Stimulated activated CD4-positive, alpha-beta T cell treated with anti-CD3 and anti-CD28 coated beads, Interleukin-12 subunit alpha, Interleukin-12 subunit beta, amount 100 ng/mL, for 4 hours (primary cell): ENCODE measurements at places on chromosomes 1 and 21.

- no peak for DNase-seq
Measured at GRCh38 chr1:212254853-212255363, 30.3 kb upstream of the PPP2R5A start.

DNA sequence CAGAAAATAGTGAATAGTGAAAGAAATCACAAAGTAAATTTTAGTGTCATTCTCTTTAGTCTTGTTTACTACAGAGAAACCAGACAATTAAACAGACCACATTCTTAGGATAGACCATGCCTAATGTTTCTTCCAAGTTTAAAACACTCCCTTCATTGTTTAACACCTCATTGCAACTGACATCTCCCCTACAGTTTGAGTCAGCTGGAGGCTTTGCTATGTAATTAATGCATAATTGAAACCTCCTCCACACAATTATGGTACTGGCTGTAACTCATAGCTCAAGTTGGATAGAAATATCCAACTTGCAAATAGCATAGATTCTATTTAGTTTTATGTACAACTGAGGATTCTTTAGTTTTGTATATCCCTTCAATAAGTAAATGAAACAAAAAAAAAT lies 35.2 kb upstream of the B3GALT2 start:
- no peak for DNase-seq

DNA sequence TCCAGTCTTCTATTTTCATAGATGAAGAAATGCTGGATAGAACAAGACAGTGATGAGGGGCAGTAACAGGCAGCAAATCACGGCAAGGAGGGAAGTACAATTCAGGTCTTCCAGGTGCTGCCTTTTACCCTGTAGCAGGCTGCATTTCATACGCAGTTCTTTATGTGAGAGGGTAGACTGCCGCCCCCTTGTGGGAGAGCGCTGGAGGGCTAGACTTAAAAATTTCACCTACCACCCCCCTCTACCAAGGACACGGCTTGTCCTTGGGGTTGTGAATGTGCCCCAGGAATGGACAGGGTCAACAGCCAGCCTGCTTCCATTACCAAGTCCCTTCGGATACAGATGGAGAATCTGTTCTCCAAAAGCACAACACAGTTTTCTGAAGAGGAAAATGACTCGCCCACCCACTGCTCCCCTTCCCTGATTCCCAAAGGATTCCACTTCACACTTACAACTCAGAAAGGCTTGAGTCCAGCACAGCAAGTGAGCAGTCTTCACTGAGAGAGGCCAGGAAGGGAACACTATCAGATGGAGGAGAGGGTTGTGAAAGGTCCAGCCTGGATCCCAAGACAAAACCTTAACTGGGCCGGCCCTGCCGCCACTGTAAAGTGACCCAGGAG lies 7.4 kb downstream of the WDR77 start:
- peak; percentile 56 for DNase-seq

DNA sequence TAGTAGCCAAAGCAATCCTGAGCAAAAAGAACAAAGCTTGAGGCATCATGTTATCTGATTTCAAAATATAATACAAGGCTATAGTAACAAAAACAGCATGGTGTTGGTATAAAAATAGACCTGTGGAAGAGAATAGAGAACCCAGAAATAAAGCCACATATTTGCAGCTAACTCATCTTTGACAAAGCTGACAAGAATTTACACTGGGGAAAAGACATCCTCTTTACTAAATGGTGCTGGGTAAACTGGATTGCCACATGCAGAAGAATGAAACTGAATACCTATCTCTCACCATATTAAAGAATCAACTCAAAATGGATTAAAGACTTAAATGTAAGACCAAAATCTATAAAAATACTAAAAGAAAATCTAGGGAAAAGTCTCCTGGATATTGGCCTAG lies 59.5 kb upstream of the CD55 start:
- no peak for DNase-seq

DNA sequence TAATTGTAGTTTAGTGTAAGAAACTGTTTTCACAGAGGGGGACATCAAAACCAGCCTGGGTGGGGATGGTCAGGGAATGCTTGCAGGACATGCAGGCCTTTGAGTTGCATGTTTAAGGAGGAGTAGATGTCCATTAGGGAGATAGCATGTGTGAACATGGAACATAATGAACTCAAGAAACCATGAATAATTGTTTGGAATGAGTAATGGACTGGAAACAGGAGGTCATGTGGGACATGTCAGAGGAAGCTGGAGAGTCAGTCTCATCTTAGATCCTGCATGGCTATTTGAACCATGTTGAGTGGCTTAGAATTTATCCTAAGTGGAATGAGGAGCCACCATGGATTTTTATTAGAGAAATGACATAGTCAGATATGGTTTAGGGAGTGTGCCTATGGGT lies 86.4 kb downstream of the RPE65 start:
- DNase-seq, result no peak

- no peak for DNase-seq
Measured at GRCh38 chr21:38747810-38748209, 57.9 kb upstream of the ETS2 start.

- DNase-seq, result no peak
Measured at GRCh38 chr1:170910273-170910672, 25.1 kb upstream of the MROH9 start.

DNA sequence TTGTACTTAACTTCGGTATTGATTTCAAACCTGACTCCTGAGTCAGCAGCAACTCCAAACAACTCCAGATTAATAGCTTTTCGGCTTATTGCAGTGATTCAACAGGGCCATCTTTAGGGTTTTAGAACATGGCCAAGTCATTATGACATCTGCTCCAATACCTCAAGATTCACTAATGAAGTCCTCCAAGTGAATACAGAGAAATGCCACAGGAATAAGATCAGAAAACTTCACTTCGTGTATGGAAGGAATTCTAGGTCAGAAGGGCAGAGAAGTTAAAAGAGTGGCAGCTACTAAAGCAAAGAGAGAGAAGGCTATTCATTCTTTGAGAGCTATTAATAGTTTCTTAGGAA lies 7.6 kb upstream of the C1orf116 start:
- no peak for DNase-seq

DNA sequence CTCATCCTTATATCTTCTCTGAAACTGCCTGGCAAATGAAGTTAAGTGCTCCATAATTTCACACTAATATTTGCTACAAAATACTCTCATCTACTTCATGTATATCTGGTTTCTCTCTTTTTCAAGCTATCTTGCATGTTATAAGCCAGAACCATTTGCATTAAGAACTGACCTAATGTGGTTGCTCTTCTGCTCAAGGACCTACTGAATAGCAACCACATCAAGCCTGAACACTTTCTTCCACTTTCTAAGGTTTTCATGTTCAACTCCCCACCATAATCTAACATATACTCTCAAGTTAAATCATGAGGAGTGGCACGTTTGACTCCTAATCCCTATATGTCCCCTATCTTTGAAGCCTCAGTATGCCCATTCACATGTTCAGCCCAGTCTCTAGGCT lies 27.2 kb downstream of the RGS1 start:
- DNase-seq, result no peak

- peak; percentile 24 for DNase-seq
Measured at GRCh38 chr1:217482356-217483102, 148.4 kb downstream of the GPATCH2 start.

DNA sequence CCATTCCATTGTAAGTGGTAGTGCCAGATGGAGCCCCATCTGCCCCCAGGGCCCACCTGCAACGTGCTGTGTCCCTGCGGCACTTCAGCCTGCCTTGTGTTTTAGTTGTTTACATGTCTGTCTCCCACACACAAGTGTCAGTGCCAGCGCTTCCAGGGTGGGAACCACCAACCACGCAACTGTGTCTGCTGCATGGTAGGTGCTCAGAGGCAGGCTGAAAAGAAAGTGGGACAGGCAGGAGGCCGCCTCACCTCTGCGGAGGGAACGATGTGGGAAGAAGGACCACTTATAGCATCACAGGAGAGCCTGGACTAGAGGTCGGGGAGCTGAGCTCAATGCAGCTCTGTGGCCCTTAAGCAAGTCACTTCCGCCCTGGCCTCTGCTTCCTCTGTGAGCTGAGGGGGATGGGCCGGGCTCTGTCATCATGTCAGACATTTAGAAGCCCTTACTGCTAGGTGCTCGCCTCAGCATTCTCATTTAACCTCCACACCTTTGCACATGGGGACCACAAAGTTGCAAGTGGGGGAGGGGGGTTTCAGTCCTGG lies 17.9 kb downstream of the SLC9A1 start:
- DNase-seq, result peak; percentile 66

- DNase-seq, result no peak
Measured at GRCh38 chr1:245520611-245521010, 365.8 kb downstream of the KIF26B start.

DNA sequence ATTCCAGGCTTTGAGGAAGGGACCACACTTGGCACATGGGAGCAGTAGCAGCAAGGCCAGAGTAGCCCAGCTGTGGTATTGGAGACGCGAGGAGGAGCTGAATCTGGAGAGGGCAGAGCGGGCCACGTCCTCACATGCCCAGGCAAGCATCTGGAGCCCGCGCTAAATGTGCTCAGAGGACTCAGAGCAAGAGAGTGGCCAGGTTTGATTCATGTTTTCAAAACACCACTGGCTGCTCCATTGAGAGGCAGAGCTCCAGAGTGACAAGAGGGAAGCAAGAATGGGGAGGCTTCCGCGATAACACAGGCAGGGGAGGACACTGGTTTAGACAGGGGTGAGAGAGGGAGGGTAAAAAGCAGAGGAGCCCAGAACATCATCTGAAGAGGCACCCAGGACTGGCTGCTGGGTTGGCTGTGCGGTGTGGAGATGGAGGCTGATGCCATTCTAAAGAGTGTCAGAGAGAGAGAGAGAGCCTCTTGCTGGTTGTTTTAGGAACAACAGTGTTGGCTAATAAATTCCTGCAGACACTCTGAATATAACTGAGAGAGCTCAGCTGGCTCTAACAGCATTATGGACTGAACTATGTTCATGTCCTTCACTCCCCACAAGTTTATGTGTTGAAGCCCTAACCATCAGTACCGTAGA lies 32.3 kb downstream of the RCAN1 start:
- no peak for DNase-seq

DNA sequence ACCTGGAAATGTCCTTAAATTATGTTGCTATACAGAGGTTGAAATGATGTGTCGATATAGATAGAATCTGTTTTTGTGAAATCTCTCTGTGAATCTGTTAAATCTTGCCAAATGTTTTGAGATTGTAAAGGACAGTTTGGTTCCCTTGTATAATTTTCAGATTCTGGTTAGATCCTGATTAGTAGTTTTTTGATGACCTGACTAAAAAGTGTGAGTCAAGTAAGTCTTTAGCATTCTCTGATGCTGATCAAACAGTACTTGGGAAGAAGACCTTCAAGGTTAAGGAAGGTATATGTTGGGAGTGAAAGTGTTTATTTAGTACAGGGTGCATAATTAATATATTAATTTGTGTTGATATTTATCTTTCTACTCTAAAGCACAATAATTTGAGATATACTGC lies 32.7 kb downstream of the DDI2 start:
- DNase-seq, result no peak

DNA sequence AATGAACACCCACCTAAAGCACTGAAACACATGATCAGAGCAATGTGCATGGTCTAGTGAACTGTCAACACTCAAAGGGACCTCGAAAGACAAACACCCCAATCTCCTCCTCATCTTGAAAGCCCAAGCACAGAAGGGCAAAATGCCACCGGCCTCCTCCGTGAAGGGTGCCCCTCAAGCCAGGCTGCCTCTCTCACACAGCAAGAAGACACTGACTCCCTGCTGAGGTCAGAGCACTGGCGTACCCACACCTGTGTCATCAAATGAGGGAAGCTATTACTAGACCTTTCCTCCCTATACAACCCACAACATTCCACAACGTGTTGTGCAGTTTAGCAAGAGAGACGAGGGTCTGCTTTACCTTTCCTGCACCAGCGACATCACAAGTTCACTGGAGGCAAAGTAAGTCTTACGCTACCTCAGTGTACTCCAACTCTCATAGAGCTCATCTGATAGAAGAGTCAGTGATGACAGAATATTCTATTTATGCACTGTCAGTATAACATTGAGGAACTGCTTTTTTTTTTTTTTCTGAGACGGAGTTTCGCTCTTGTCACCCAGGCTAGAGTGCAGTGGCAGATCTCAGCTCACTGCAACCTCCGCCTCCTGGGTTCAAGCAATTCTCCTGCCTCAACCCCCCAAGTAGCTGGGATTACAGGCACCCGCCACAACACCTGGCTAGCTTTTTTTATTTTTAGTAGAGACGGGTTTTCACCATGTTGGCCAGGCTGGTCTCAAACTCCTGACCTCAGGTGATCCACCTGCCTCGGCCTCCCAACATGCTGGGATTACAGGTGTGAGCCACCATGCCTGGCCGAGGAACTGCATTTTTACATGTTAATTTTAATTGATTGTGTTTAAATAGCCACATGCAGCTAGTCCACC lies 3.3 kb downstream of the SH3BP5L start:
- no peak for DNase-seq

- no peak for DNase-seq
Measured at GRCh38 chr21:39107739-39108138, 75.5 kb downstream of the PSMG1 start.

DNA sequence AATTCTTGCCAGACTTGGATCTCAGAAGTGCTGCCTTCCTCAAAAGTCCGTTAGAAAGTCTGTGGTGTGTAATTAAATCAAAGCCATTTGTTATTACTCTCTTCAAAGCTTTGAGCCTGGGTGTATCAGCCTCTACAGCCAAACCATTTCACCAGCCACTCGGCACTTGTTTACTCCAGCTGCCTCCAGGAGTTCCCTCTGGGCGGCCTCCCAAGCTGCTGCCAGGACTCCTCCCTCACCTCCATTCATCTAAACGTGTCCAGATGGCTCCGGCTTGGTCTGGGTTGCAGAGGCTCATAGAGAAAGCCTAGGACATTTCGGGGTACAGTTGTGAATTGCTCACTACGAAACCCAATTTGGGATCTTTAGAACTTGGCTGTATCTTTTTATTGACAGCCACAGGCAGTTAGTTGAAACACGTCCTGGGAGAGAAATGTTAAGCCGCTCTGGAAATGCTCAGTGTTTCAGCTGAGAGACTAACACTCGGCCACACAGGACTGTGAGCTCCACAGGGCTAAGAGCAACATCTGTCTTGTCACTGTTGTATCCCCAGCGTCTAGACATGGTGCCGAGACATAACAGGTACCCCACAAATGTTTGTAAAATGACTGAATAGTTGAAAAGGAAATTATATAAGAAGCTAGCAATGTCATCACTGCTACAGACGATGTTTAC lies 116.9 kb upstream of the NGF start:
- no peak for DNase-seq

DNA sequence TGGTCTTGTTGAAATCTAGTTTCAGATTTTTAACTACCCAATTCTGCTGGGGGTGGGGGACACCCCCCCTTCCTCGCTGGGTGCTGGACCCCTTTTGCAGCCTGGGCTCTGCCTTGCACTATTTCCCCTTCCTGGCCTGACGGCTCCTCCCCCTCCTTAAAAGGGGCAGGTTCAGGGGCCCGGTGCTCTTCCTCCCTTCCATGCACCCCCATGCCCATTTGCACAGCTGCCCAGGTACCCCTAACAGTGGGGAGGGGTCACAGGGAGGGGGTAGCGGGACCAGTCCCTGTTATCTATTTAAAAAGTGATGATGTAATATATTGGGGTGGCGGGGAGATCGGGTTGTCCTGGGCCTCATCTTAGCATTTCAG lies 15.3 kb downstream of the ZBTB7B start:
- no peak for DNase-seq

DNA sequence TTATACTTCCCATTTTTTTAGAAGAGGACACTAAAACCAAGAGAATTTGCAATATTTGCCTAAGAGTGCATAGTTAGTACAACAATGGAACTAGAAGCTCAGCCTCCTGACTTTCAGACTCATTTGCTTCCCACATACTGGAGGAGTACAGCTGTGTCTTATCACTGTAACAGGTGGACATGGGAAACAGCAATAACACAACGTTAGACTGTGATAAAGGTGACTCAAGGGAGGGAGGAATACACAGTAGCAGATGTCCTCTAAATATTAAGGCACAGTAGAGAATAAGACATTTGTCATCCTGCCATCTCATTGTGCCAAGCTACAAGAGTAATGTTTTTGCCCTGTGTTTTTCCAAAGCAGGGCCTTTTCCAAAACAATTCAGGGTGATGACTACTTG lies 55.4 kb upstream of the JAK1 start:
- DNase-seq, result no peak
